K562 (cell line): ENCODE measurements at places on chromosomes 7 and 10. TPM values are rescaled to one million over a fixed set of nuclear protein-coding genes. Genes with fewer than 3 reads are reported as not detected.

DNA sequence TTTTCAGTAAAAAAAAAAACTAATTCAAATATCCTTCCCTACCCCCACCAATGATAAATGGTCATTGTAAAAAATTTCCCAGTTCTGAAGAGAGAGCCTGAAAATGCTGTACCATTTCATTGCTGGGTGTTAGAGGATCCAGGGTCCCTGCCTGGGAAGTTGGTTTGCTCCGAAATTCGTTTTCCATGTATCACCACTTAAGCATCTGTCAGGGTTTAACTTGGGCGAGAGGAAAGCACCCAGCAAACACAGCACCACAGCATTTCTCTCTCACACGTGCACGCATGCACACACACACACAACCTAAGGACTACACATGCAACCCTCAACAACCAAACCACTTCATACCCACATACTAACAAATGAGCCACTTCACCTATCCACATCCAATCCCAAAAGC is 42.1 kb upstream of the EMX2 start:
- H3K4me3 ChIP-seq = no peak overlapping the region
- no peaks in the 10 kb centered on the region for H3K36me3 ChIP-seq
- no peak for DNase-seq
- no peak overlapping the region for H3K27ac ChIP-seq
- H3K4me1 ChIP-seq = no peaks in the 10 kb centered on the region; the same call in 2 of the 3 replicates

Gene PRKAR2B
- 77.1 and 86.2 TPM in 2 replicates for polyA plus RNA-seq

GRCh38 chr10:5089865-5090264 is 4.3 kb upstream of the AKR1C3 start:
- H3K4me1 ChIP-seq = no peaks in the 10 kb centered on the region
- DNase-seq = no peak
- no peak overlapping the region for H3K27ac ChIP-seq
- H3K27me3 ChIP-seq = no peaks in the 10 kb centered on the region
- H3K36me3 ChIP-seq = no peaks in the 10 kb centered on the region

Gene CALHM1
- polyA plus RNA-seq = not detected in 2 replicates

GRCh38 chr10:124722798-124723783 is 21.1 kb downstream of the FAM53B start:
- peaks cover 29% of the 10 kb centered on the region for H3K4me1 ChIP-seq
- no peak overlapping the region for H3K27ac ChIP-seq
- DNase-seq = peak; percentile 26
- no peak overlapping the region for H3K4me3 ChIP-seq
- no peaks in the 10 kb centered on the region for H3K27me3 ChIP-seq
- H3K36me3 ChIP-seq = peaks cover 26% of the 10 kb centered on the region; the same call in 2 of the 3 replicates

- H3K27ac ChIP-seq = no peak overlapping the region
- no peaks in the 10 kb centered on the region for H3K27me3 ChIP-seq
- DNase-seq = no peak
- no peaks in the 10 kb centered on the region for H3K36me3 ChIP-seq
- H3K4me1 ChIP-seq = no peaks in the 10 kb centered on the region
Observed at GRCh38 chr7:88151119-88151790, 68.6 kb downstream of the SRI start.

DNA sequence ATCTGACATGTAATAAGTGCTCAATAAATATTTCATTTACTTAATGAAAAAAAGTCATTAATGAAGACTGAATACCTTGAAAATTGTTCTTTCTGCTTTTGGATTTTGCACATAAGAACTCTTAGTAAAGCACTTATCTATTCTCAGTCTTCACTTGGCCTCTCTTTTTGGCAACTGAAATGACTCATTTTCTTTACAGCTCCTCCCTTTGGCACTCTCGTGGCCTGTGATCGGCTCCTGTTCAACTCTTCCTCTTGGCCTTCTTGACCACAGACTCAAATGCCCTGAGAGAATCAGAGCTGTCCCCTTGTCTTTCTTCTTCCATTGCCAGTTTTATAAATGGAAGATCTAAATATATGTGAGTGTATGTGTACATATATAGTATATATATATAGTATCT is 54.2 kb downstream of the FOXP2 start:
- H3K4me3 ChIP-seq = no peak overlapping the region
- DNase-seq = no peak
- no peaks in the 10 kb centered on the region for H3K4me1 ChIP-seq
- no peak overlapping the region for H3K27ac ChIP-seq
- H3K27me3 ChIP-seq = no peaks in the 10 kb centered on the region

Gene GTF2IRD1
- polyA plus RNA-seq = 17.0 and 20.8 TPM in 2 replicates

GRCh38 chr7:108090791-108091460 is 39.2 kb downstream of the LAMB4 start:
- H3K27me3 ChIP-seq = no peaks in the 10 kb centered on the region
- no peak overlapping the region; the same call in 2 of the 3 replicates for H3K27ac ChIP-seq
- peaks cover 57% of the 10 kb centered on the region for H3K4me1 ChIP-seq
- peak; percentile 71 for DNase-seq
- no peaks in the 10 kb centered on the region for H3K36me3 ChIP-seq

- no peak overlapping the region for H3K27ac ChIP-seq
- DNase-seq = no peak
- H3K36me3 ChIP-seq = peaks cover 43% of the 10 kb centered on the region; the same call in 2 of the 3 replicates
- no peak overlapping the region for H3K4me3 ChIP-seq
- no peaks in the 10 kb centered on the region for H3K4me1 ChIP-seq
Observed at GRCh38 chr7:102175423-102176170, 111.1 kb upstream of the SH2B2 start.

Gene CYP2C8
- polyA plus RNA-seq = not detected in 2 replicates

Gene FEZF1
- not detected in 2 replicates for polyA plus RNA-seq

DNA sequence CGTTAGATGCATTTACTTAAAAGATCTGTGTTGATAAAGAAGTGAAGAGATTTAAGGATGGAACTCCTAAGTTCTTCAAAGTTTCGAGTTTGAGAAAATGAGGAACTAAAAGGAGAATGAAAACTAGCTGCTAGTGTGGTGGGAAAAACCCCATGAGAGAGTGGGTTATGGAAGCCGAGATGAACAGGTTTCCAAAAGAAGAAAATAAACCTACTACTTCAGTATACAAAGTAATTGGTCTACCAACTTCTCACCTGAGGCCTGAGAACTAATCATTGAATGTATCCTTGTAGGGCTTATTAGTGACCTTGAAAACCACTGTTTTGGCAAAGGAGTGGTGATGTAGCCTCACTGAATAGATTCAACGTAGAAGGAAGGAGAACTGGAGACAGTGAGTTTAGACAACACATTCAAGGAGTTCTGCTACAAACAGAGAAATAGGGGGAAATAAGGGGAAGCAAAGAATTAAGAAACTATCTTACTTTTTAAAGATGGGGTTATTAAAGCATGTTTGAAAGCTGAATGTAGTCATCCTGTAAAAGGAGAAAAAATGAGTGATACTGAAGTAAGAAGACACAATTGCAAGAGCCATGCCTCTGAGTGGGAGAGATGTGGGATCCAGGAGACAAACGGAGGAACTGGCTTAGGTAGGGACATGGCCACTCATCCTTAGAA is 50.8 kb downstream of the CH25H start:
- no peak overlapping the region for H3K4me3 ChIP-seq
- DNase-seq = no peak
- no peaks in the 10 kb centered on the region for H3K36me3 ChIP-seq
- no peaks in the 10 kb centered on the region for H3K4me1 ChIP-seq
- H3K27me3 ChIP-seq = no peaks in the 10 kb centered on the region

DNA sequence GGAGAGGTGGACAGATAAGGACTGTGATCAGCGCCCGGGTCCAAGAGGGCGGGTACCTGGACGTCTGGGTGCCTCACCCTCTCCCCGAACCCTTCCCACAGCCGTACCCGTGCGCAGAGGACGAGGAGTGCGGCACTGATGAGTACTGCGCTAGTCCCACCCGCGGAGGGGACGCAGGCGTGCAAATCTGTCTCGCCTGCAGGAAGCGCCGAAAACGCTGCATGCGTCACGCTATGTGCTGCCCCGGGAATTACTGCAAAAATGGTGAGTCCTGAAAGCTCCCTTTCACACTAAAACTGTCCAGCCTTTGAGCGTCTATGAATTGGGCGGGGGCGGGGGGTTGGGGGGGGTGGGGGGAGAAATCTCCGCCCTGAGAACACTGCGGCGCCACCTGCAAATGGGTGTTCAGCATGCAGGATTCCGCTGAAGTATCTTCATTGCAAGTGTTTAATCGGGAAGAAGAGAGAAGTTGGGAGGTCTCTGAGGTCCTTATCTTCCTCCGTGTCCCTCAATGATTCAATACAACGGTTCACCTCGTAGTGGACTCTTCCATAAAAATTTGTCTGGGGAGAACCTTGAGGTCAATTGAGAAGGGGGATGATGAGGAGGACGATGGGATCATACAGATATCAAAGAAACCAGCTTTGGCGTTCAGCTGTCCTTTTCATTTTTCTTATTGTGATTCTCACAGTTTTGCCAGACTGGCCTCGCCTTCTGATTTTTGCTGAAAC is 906 bp downstream of the DKK1 start:
- H3K4me1 ChIP-seq = no peaks in the 10 kb centered on the region
- H3K27me3 ChIP-seq = no peaks in the 10 kb centered on the region
- H3K27ac ChIP-seq = no peak overlapping the region
- DNase-seq = no peak
- no peak overlapping the region for H3K4me3 ChIP-seq
- H3K36me3 ChIP-seq = no peaks in the 10 kb centered on the region

- H3K27ac ChIP-seq = no peak overlapping the region
- H3K27me3 ChIP-seq = no peaks in the 10 kb centered on the region
- H3K36me3 ChIP-seq = no peaks in the 10 kb centered on the region
- H3K4me1 ChIP-seq = no peaks in the 10 kb centered on the region; the same call in 1 of the 3 replicates
- no peak overlapping the region for H3K4me3 ChIP-seq
- no peak for DNase-seq
Observed at GRCh38 chr7:74138945-74139843, 35.0 kb upstream of the EIF4H start.

GRCh38 chr7:32022966-32023365 is 47.2 kb downstream of the PDE1C start:
- no peaks in the 10 kb centered on the region for H3K27me3 ChIP-seq
- no peak for DNase-seq
- no peak overlapping the region for H3K27ac ChIP-seq
- H3K4me3 ChIP-seq = no peak overlapping the region

DNA sequence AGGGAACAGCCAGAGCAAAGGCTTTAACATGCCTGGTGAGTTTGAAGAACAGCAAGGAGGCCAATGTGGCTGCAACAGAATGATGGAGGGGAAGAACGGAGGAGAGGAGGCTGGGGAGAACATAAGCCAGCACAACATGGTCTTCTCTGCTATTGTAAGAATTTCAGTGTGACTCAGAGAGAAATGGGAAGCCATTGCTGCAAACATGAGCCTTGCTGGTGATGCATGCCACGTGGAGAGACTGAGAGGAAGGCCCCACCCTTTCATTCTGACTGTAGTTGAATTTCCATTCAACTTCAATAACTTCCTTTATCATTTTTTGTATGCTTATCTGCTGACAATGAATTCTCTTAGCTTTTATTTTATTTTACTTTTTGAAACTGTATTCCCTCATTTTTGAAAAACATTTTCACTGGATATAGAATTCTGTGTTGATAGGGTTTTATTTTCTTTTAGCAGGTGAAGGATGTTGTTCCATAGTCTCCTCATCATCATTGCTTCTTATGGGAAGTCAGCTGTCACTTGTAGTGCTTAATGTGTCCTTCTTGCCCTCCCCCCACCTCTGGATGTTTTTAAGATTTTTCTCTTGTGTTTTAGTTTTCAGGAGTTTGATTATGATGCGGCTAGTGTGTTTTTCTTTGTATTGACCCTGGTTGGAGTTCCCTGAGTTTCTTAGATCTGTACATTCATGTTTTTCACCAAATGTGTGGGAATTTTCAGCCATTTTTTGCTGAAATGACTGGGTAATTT is 46.4 kb upstream of the LEP start:
- H3K27ac ChIP-seq = no peak overlapping the region
- H3K4me3 ChIP-seq = no peak overlapping the region
- H3K4me1 ChIP-seq = no peaks in the 10 kb centered on the region
- peaks cover 28% of the 10 kb centered on the region for H3K27me3 ChIP-seq
- no peaks in the 10 kb centered on the region for H3K36me3 ChIP-seq

- no peaks in the 10 kb centered on the region for H3K27me3 ChIP-seq
- no peak overlapping the region for H3K4me3 ChIP-seq
- no peak for DNase-seq
Observed at GRCh38 chr10:53537508-53537907, 764.9 kb upstream of the MBL2 start.

Gene PDE1C
- polyA plus RNA-seq = under 0.01 TPM in 1 of 2 replicates, not detected in the other

Gene OR2A1
- polyA plus RNA-seq = not detected in 2 replicates

Gene CEP41
- polyA plus RNA-seq = 5.8 and 7.4 TPM in 2 replicates

DNA sequence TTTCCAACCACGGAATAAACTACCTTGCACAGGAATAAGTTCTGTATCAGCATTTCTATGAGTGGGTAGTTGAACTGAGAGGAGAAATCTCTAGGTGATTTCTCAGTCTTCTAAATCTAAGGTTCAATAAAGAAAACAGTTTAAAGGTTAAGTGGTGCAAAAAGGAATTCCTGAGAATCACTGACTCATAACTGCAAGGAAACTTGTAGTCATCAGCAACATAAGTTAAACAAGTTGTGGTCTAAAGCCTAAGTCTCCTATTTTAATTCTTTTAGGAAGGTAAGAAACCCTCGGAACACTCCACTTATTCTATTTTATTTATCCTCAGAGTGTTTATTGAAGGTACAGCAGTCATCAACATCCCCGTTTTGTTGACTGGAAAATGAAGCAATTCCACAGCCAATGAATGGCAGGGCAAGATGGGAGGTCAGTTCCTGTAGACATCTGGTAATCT is 92.4 kb upstream of the PIK3CG start:
- H3K36me3 ChIP-seq = peaks cover 13% of the 10 kb centered on the region; the same call in 2 of the 3 replicates
- no peak overlapping the region for H3K4me3 ChIP-seq
- peak overlapping the region; percentile 33; the same call in 1 of the 3 replicates for H3K27ac ChIP-seq
- H3K4me1 ChIP-seq = peaks cover 4% of the 10 kb centered on the region; the same call in 1 of the 2 replicates

Gene PTPN20
- polyA plus RNA-seq = 0.80 TPM in 1 of 2 replicates, not detected in the other

DNA sequence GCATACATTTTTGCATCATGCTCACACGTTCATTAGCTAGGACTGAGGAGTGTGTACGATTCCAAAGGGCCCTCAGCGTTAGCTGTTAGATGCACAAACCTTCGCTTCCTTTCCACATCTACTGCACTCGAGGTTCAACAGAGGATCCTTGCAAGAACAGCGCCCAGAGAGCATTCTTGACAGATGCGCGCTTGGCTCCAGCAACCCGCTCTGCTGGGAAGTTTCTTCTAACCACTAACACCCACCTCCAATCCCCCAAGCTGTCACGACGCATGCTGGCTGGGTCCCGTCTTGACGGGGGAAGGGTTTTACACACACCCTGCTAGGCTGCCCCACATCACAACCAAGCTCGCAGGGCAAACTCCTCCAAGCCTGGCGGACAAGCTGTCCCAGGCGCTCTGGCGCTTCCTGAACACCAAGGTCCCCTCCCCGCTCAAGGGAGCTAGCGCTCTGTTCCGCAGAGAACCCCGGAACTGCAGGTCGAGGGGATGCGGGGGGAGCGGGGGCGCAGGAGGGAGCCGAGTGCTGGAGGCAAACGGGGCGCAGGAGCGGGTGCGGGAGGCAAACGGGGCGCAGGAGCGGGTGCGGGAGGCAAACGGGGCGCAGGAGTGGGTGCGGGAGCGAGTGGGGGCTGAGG is 653 bp upstream of the ADRB1 start:
- no peak overlapping the region for H3K27ac ChIP-seq
- H3K4me1 ChIP-seq = peaks cover 4% of the 10 kb centered on the region; the same call in 1 of the 2 replicates
- H3K4me3 ChIP-seq = peak overlapping the region; percentile 13; the same call in 1 of the 2 replicates
- DNase-seq = no peak

DNA sequence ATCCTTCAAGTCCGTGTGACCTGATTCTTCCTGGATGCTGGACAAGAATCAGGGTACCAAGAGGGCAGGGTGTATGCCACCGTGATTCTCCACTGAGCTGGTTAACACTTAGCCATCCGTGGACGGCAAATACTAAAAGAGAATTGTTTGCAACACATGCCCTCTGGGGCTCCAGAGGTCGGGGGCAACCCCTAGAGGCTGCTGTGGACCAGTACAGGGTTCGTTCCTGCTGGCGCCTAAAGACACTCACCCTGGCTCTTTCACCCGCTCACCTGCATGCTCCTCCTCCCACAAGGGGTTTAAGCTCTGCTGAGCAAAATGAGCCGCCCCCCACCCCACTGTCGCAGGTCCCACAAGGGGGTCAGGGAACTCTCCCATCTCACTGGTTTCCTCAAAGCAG is 148.7 kb upstream of the ITGB1 start:
- no peak overlapping the region for H3K27ac ChIP-seq
- no peaks in the 10 kb centered on the region for H3K36me3 ChIP-seq
- no peak for DNase-seq
- no peak overlapping the region for H3K4me3 ChIP-seq
